Suprapubic skin (tissue), 4 donors: ENCODE measurements at places on chromosomes 1 and 21. TPM values are rescaled to one million over a fixed set of nuclear protein-coding genes. Genes with fewer than 3 reads are reported as not detected.

GRCh38 chr1:199466961-199467360 lies 560.5 kb upstream of the NR5A2 start:
- no peaks in the 10 kb centered on the region for H3K4me1 ChIP-seq
- H3K27me3 ChIP-seq: no peaks in the 10 kb centered on the region
- DNase-seq: no peak
- H3K4me3 ChIP-seq: no peak overlapping the region
- H3K36me3 ChIP-seq: no peaks in the 10 kb centered on the region
- no peak overlapping the region for H3K27ac ChIP-seq

- no peak overlapping the region for H3K4me3 ChIP-seq
- H3K27me3 ChIP-seq: peaks cover 8% of the 10 kb centered on the region
- H3K27ac ChIP-seq: no peak overlapping the region
- H3K36me3 ChIP-seq: no peaks in the 10 kb centered on the region
Measured at GRCh38 chr1:1460540-1461130, 10.9 kb upstream of the ATAD3B start.

- H3K27me3 ChIP-seq: no peaks in the 10 kb centered on the region
- no peaks in the 10 kb centered on the region for H3K36me3 ChIP-seq
- H3K27ac ChIP-seq: no peak overlapping the region
- DNase-seq: no peak
- H3K4me3 ChIP-seq: no peak overlapping the region
Measured at GRCh38 chr1:15229707-15230131, 17.3 kb upstream of the FHAD1 start.

DNA sequence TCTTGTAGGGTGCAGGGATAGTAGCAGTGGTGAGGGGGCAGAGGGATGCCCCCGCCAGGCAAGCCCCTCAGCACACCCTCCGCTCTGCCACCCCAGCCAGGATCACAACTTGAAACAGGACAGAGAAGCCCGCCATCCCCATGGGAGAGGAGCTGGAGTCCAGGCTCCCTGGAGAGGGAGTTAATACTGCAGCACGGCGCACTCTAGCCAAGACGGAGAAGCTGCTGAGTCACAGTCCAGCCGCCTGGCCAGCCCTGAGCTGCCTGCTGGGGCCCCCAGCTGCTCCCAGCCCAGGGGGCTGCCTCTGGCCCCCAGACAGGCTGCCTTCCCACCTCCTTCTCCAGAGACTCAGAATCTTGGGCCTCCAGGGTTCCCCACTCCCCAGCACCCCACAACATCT lies 87.2 kb downstream of the SYT2 start:
- no peak for DNase-seq
- peaks cover 6% of the 10 kb centered on the region for H3K27me3 ChIP-seq
- H3K27ac ChIP-seq: no peak overlapping the region

GRCh38 chr1:74763807-74764206 lies 30.9 kb downstream of the TYW3 start:
- no peak overlapping the region for H3K4me3 ChIP-seq
- H3K27me3 ChIP-seq: no peaks in the 10 kb centered on the region
- H3K36me3 ChIP-seq: peaks cover 26% of the 10 kb centered on the region
- no peak for DNase-seq
- H3K4me1 ChIP-seq: no peaks in the 10 kb centered on the region

- no peak overlapping the region for H3K4me3 ChIP-seq
- no peaks in the 10 kb centered on the region for H3K27me3 ChIP-seq
- H3K27ac ChIP-seq: no peak overlapping the region
- no peaks in the 10 kb centered on the region for H3K36me3 ChIP-seq
Measured at GRCh38 chr1:160144921-160145320, 6.5 kb upstream of the ATP1A4 start.

The FALEC gene
- not detected for total RNA-seq

The DUSP10 gene
- 17.2 TPM for total RNA-seq

The BMP8A gene
- total RNA-seq: 0.38 TPM
